ENCODE measurements at places on chromosomes 3 and 15.

GRCh38 chr3:28122227-28122626 lies 119.2 kb upstream of the CMC1 start:
- no peak for DNase-seq

DNA sequence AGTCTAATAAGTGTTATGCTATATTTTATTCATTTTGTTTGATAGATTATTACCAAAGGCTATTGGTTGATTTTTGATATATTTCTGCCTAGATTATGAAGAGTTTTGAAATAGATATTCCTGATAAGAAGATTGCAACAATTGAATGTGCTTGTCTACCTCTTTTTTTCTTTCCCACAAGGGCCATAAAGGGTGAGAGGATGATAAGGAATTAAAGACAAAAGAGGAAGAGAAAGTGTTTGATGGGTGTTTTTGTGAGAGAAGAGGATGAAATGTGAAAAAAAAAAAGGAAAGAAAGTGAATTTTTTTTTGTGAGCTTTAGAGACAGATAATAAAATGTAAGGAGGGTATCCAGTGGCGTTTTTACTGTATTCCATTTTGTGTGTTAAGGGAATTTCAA lies 244.4 kb downstream of the CHST2 start:
- no peak for DNase-seq

- DNase-seq, result no peak
Measured at GRCh38 chr15:88623061-88623460, 1.9 kb downstream of the AEN start.

DNA sequence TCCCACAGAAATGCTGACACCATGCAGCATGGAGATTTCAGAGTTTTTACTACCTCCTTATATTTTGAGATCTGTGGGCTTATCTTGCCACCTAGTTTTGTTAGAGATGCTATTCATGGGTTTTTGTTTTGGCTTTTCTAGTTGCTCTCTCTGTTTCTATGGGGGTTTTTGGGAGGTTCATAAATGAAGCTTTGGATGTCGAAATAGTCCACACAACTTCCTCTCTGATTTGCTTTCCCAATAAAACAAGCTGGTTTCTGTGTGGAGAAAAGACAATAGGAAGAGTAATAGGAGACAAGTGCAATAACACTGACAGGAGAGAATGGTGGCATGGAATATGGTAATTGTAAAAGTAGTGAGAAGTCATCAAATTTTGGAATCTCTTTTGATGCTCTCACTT lies 106.8 kb upstream of the GPR149 start:
- DNase-seq, result no peak

DNA sequence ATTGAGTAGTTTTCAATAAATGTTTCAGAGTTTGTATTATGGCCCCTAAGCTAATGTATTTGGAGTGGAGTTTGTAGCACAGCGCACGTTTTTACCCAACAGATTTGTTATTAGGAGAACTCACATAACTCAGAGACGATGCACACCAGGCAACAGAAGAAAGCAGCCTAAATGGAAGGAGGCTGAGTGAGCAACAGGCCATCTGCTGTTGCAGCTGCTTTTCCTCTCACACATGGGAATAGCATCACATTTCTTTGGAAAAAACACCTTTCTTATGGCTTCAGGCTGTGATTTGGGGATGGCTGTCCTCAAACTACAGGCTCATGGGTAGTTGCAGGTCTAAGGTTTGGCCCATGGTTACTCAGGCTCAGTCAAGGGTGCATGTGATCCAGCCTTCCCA lies 469.3 kb upstream of the MCTP2 start:
- no peak for DNase-seq

DNA sequence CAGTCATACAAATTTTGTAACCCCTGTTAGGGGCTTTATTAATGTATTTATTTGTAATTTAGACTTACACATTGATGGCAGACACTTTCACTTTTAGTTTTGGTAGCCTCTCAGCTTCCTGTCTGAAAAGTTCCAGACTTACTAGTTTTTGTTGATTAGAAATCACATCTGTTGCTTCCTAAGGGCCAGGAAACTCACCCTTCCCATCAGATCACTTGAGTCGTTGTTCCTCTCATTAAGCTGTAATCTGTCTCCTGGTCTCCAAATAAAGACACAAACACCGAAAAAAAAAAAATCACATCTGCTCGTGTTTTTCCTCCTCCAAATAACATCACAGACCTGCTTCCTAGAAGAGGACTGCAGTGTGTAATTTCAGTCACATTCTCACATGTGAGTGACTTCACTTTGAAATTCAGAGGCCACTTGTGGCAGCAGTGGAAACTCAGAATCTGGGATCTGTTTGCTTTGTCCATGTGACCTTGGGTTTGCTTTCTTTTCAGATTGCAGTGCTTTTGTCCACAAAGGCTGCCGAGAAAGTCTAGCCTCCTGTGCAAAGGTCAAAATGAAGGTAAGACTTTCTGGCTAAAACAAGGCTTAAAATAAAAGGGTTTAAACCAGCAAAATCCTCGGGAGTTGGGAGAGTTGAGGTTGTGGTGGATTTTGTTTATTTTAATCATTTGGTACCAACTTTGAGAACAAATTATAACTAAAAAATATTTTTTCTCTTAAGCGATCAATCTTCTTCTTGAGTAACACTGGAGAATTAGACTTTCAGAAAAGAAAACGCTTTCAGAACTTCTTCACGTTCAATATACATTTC lies 87.0 kb downstream of the KLHL25 start:
- no peak for DNase-seq

- no peak for DNase-seq
Measured at GRCh38 chr3:77125966-77126365, 86.1 kb downstream of the ROBO2 start.

DNA sequence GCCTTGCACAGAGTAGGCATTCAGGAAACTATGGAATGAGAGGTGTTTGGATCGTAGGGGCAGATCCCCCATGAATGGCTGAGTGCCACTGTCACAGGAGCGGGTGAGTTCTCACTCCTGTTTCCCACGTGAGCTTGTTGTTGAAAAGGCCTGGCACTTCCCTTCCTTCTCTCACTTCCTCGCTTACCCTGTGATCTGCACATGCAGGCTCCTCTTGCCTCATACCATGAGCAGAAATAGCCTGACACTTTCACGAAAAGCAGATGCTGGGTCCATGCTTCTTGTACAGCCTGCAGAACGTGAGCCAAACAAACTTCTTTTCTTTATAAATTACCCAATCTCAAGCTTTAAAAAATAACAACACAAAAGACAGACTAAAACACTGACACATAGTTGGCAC lies 55.4 kb downstream of the AGBL1 start:
- no peak for DNase-seq

- DNase-seq, result peak; percentile 30
Measured at GRCh38 chr3:141129541-141130011, 78.4 kb downstream of the SPSB4 start.

- DNase-seq, result no peak
Measured at GRCh38 chr15:78567531-78567930, 2.2 kb downstream of the CHRNA5 start.

- DNase-seq, result no peak
Measured at GRCh38 chr3:197549261-197549885, 6.4 kb downstream of the BDH1 start.

Data from NCI-H1092 (cell line).